Sigmoid colon (tissue), 7 donors: ENCODE measurements at places on chromosomes 16 and 17.

DNA sequence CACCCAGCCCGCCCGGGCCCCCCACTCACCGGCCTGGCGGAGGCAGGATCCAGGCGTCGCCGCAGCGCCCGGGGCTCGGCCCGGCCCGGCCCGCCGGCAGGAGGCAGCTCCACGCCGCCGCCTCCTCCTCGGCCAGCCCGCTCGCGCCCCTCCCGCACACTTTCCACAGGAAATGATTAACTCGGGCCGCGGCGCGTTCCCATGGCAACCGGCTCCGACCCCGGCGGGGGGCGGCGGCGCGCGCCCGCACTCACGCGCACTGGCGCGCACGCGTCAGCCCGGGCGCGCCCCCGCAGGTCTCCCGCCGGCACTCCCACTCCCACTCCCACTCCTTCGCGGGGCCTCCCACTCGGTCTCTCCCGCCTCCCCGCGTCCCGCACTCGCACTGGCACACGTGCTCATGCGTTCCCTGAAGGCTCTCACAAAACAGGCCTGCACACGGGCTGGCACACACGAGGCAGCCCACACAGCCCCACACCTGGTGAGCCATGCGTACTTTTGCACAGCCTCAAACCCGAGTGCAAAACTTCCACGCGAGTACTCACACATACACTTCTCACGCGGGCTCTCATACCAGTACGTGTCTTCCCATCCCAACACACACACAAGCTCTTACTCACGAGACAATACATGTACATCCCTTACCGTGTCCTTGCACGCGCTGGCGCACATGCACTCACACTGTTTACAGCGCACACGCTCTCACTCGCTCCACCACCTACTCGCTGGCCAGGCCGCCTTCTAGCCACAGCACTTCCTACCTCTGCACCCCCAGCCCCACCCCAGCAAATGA is at the start of gene KIFC3:
TSS of gene KIFC3 (minus strand) at position 151 of the 793 bp plus-strand sequence. CDS start 4,248 bp downstream, outside the sequence.
- DNase-seq = peak; percentile 92
- H3K27ac ChIP-seq = peak within 1 kb of the TSS; percentile 92
- H3K27me3 ChIP-seq = no peaks in the 10 kb centered on the region

DNA sequence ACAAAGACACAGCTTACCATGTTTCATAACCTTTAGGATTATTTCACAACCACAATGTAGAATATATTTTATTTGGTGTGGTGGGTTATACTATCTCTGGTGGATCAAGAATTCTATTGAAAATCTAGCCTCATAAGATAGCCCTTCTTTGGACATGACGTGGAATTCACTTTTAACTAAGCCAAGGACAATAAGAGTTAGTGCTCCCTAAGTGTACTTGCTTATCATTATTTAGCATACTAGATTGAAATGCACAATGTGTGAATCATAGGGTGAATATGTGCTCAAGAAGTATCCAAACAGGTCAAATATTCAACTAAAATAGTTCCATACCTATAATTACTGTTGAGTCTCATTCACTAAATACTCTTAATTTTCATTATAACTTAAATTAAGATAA is 1179.5 kb upstream of the GOT2 start:
- H3K27ac ChIP-seq = no peak overlapping the region
- no peaks in the 10 kb centered on the region for H3K27me3 ChIP-seq

GRCh38 chr16:89657442-89658220 is at the start of the genes CHMP1A and SPATA33:
Gene CHMP1A (minus strand): TSS chr16:89657708. CDS start chr16:89657588, 120 bp downstream.
Gene SPATA33 (plus strand): TSS chr16:89657836. CDS start chr16:89657912, 76 bp downstream.
- H3K4me3 ChIP-seq = peak within 1 kb of the TSS; percentile 93
- DNase-seq = peak; percentile 94
- H3K27ac ChIP-seq = peak within 1 kb of the TSS; percentile 83

- no peak overlapping the region for H3K27ac ChIP-seq
- no peak overlapping the region for H3K4me3 ChIP-seq
- no peaks in the 10 kb centered on the region for H3K4me1 ChIP-seq
- H3K36me3 ChIP-seq = no peaks in the 10 kb centered on the region
- H3K27me3 ChIP-seq = no peaks in the 10 kb centered on the region
- no peak for DNase-seq
These were observed 9.4 kb upstream of the GCGR start for GRCh38 chr17:81794509-81794908.

- peaks cover 70% of the 10 kb centered on the region for H3K4me1 ChIP-seq
- H3K36me3 ChIP-seq = no peaks in the 10 kb centered on the region
- DNase-seq = no peak
- H3K27me3 ChIP-seq = no peaks in the 10 kb centered on the region
- no peak overlapping the region for H3K4me3 ChIP-seq
These were observed 19.3 kb downstream of the ARHGAP23 start for GRCh38 chr17:38447502-38448085.

- H3K4me1 ChIP-seq = no peaks in the 10 kb centered on the region
- no peaks in the 10 kb centered on the region for H3K27me3 ChIP-seq
- no peak overlapping the region for H3K27ac ChIP-seq
- no peak for DNase-seq
- H3K36me3 ChIP-seq = no peaks in the 10 kb centered on the region
These were observed 34.5 kb upstream of the TMC5 start for GRCh38 chr16:19382887-19383816.

- no peaks in the 10 kb centered on the region for H3K36me3 ChIP-seq
- no peak for DNase-seq
- H3K27ac ChIP-seq = no peak overlapping the region
- H3K27me3 ChIP-seq = no peaks in the 10 kb centered on the region
- H3K4me3 ChIP-seq = no peak overlapping the region
These were observed 474.6 kb downstream of the PMP22 start for GRCh38 chr17:14790521-14790920.

- peaks cover 52% of the 10 kb centered on the region for H3K4me1 ChIP-seq
- peak overlapping the region; percentile 76 for H3K27ac ChIP-seq
- peaks cover 51% of the 10 kb centered on the region for H3K27me3 ChIP-seq
- H3K4me3 ChIP-seq = peak overlapping the region; percentile 57
- peaks cover 5% of the 10 kb centered on the region for H3K36me3 ChIP-seq
- DNase-seq = peak; percentile 88
These were observed 1.2 kb downstream of the TMC6 start for GRCh38 chr17:78127239-78127887.

DNA sequence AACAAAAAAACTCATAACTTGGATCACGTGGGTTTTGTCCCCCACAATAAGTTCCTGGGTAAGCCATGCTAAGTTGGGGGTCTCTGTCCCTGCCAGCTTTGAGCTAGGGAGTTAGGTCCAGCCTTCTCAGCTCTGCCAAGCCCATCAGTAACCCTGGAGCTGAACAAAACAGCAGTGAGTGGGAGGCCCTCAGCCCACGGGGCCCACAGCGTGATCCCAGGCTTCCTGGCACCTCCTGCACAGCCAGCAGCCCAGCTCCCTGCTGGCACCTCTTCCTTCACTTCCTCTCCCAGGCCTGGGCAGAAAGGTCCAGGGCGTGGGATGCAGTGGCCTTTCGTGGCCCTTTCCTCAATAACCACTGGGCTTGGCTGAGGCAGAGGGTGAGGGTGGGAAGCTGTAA is 35.5 kb upstream of the CDC42EP4 start:
- H3K4me3 ChIP-seq = no peak overlapping the region
- H3K4me1 ChIP-seq = peaks cover 62% of the 10 kb centered on the region

- no peaks in the 10 kb centered on the region for H3K36me3 ChIP-seq
- H3K27me3 ChIP-seq = no peaks in the 10 kb centered on the region
- no peak for DNase-seq
- no peak overlapping the region for H3K4me3 ChIP-seq
- H3K4me1 ChIP-seq = no peaks in the 10 kb centered on the region
- H3K27ac ChIP-seq = no peak overlapping the region
These were observed 48.0 kb downstream of the GLG1 start for GRCh38 chr16:74558873-74559272.

- no peak overlapping the region for H3K4me3 ChIP-seq
- peaks cover 7% of the 10 kb centered on the region for H3K27me3 ChIP-seq
- H3K27ac ChIP-seq = no peak overlapping the region
- H3K36me3 ChIP-seq = no peaks in the 10 kb centered on the region
- no peaks in the 10 kb centered on the region for H3K4me1 ChIP-seq
- no peak for DNase-seq
These were observed 79.8 kb downstream of the JPH3 start for GRCh38 chr16:87681981-87682570.

GRCh38 chr16:13909872-13910303 is 10.1 kb upstream of the ERCC4 start:
- peak; percentile 68 for DNase-seq
- H3K36me3 ChIP-seq = no peaks in the 10 kb centered on the region
- no peak overlapping the region for H3K4me3 ChIP-seq
- H3K27me3 ChIP-seq = no peaks in the 10 kb centered on the region
- H3K4me1 ChIP-seq = no peaks in the 10 kb centered on the region

- no peak for DNase-seq
- no peaks in the 10 kb centered on the region for H3K36me3 ChIP-seq
- H3K27me3 ChIP-seq = no peaks in the 10 kb centered on the region
- no peak overlapping the region for H3K27ac ChIP-seq
These were observed 408.4 kb downstream of the CPPED1 start for GRCh38 chr16:12395268-12395667.

GRCh38 chr17:9174312-9174711 is 153.0 kb downstream of the NTN1 start:
- H3K36me3 ChIP-seq = no peaks in the 10 kb centered on the region
- no peak overlapping the region for H3K4me3 ChIP-seq
- no peak for DNase-seq
- no peak overlapping the region for H3K27ac ChIP-seq

DNA sequence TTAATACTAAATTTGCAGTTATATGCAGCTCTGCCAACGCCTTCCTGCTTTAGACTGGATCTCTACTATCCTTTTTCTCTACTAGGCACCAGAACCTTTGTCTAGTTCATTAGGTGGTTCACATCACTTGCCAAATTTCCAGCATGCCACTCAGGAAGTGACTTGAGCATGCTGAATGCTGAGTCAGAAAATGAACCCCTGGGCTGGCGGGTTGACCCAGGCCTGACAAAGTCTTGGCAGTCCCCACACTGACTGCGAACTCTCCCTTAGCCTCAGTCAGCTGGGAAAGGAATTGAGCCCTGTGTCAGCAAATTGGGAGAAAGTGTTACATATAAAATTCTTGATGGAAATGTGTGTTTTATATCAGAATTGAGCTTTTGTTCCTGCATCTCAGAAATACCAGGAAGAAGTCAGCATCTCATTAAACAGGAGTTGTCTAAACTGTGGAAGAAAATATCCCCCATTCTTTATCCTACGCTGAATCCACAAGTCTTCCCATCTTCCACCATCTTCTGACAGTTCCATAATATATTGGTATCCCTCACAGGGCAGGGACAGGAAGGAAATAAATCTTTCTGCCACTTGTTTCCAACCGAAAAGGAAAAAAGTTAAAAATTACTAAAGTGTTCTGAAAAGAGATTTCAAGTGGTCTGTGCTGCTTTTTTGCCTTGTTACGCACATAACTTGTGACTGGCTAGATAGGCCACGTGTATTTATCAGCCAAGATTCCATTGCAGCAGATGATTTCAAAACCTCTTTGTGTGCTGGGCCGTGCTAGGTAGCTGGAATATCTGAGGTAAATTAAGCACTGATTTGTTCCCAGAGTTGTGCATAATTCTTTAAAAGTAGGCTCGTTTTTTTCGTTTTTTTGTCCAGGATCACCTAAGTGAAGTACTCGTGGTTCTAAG is 16.7 kb upstream of the SLC12A3 start:
- no peak overlapping the region for H3K27ac ChIP-seq
- H3K4me1 ChIP-seq = peaks cover 17% of the 10 kb centered on the region
- H3K4me3 ChIP-seq = no peak overlapping the region
- no peaks in the 10 kb centered on the region for H3K36me3 ChIP-seq

DNA sequence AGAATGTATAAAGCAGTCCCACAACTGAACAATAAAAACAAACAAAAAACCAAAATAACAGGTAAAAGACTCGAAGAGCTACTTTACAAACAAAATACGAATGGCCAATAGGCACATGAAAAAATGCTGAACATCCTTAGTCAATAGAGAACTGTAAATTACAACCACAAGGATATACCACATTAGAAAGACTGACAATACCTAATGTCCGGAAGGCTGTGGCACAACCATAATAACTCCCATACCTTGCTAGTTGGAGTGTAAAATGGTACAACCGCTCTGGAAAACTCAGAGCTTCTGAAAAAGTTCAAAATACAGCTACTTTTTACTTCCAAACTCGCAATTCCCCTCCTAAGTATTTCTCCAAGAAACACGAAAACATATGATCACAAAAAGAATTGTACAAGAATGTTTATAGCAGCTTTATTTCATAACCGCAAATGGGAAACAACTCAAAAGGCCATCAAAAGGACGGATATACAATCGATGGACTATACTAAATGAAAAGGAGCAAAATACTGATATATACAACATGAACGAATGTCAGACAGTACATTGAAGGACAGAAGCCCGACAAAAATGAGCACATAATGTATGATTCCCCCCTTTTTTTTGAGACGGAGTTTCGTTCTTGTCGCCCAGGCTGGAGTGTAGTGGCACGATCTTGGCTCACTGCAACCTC is 2.3 kb downstream of the TP53 start:
- H3K36me3 ChIP-seq = no peaks in the 10 kb centered on the region
- H3K27ac ChIP-seq = peak overlapping the region; percentile 97
- no peak for DNase-seq
- peaks cover 26% of the 10 kb centered on the region for H3K4me1 ChIP-seq
- H3K27me3 ChIP-seq = no peaks in the 10 kb centered on the region
- peak overlapping the region; percentile 76 for H3K4me3 ChIP-seq

DNA sequence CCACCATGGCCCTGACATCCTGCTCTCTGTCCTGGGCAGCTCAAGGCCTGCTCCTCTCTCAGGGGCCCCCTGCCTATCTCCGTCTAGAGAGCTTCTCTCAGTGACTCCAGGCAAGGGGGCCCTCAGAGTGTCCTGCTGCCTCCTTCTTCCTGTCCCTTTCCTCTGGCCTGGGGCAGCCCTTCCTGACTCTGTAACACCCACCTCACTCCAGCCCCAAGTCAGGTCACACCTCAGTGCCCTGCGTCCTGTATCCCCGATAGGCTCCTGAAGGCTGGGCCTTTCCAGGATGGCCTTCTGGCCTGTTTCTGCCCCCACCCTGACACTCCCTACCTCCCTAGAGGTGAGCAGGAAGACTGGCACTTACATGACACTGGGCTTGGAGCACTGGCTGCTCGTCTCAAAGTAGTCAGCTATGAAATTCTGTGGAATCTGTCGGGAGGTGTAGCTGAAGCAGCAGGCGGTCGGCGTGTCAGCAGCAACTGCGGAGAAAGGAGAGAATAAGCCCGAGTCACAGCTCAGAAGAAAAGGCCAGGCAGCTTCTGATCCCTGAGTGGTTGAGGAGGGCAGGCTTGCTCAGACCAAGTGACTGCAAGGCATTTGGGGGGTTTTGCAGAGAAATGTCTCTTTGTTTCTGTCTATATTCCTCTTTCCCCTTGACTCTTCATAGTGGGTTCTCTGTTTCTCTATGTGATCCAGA is 976 bp downstream of the CCL3L1 start:
- peaks cover 5% of the 10 kb centered on the region for H3K27me3 ChIP-seq
- no peak overlapping the region for H3K4me3 ChIP-seq
- H3K36me3 ChIP-seq = no peaks in the 10 kb centered on the region
- H3K27ac ChIP-seq = no peak overlapping the region
- H3K4me1 ChIP-seq = no peaks in the 10 kb centered on the region
- no peak for DNase-seq

GRCh38 chr16:67394155-67395104 is 1.1 kb upstream of the TPPP3 start:
- no peaks in the 10 kb centered on the region for H3K4me1 ChIP-seq
- peak overlapping the region; percentile 60 for H3K27ac ChIP-seq
- H3K36me3 ChIP-seq = no peaks in the 10 kb centered on the region
- peaks cover 26% of the 10 kb centered on the region for H3K27me3 ChIP-seq
- no peak overlapping the region for H3K4me3 ChIP-seq
- peak; percentile 70 for DNase-seq

- no peaks in the 10 kb centered on the region for H3K4me1 ChIP-seq
- no peak overlapping the region for H3K4me3 ChIP-seq
- H3K36me3 ChIP-seq = no peaks in the 10 kb centered on the region
- DNase-seq = no peak
- H3K27ac ChIP-seq = no peak overlapping the region
- no peaks in the 10 kb centered on the region for H3K27me3 ChIP-seq
These were observed 15.3 kb downstream of the CD300LB start for GRCh38 chr17:74515941-74516340.
